ENCODE measurements at places on chromosomes 5 and 9.

GRCh38 chr9:108609227-108609896 is 246.4 kb downstream of the ACTL7B start:
- DNase-seq, result no peak

- DNase-seq, result no peak
These were observed 49.6 kb upstream of the LMX1B start for GRCh38 chr9:126564128-126564527.

GRCh38 chr5:96984506-96985192 is 48.8 kb downstream of the LNPEP start:
- DNase-seq, result no peak

DNA sequence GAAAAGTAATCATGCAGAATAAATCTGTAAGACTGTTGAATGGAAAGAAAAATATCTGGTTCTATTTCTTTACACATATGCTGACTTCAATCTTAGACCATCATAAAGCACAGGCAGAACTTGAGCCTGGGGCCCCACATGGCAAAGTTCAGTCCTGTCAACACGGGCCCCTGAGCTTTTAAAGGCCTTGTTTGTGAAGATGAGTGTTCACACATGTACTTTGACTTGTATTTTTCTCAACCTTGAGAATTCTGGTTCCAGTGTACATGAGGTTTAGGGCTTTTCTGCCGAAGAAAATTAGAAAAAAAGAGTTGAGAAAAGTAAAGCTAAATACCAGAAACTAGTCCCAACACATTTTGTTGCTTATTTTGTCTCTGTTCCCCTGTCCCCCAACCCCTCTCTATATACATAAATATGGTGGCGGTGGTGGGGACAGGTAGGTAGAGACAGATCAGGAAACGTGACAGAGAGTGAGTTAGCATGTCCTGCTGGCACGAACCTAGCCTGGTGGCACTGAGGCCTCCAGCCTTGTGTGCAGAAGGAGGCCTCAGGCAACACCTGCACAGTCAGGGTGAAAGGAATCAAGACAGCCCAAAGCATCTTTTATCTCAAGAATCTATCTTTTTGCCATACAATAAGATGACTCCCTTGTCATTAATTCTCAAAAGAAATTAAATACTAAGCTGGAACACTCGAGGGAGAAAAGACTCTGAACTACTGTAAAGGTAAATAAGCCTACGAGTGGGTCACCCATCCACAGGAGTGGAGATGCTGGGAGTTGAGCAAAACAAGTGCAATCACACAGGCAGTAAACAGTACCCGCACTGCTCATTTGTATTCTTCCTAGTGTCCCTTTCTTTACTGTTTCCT is 22.9 kb downstream of the LIFR start:
- DNase-seq, result no peak

GRCh38 chr9:95452176-95452575 is 64.6 kb downstream of the PTCH1 start:
- no peak for DNase-seq

DNA sequence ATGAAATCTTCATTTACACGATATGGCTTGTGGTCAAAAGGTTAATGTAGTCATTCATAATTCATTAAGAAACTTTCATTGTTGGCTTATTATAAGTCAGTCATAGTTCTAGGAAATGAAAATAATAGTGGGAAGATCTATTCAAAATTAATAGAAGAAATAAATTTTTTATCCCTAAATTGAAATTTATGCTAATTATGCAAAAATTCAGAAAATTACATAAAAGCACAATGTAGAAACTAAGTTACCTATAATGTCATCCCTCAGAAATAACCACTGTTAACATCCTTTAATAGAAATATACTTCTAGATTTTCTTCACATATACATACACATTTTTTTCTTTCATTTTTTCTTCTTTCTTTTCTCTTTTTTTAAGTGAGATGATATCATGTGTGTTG is 15.9 kb upstream of the JAK2 start:
- no peak for DNase-seq

DNA sequence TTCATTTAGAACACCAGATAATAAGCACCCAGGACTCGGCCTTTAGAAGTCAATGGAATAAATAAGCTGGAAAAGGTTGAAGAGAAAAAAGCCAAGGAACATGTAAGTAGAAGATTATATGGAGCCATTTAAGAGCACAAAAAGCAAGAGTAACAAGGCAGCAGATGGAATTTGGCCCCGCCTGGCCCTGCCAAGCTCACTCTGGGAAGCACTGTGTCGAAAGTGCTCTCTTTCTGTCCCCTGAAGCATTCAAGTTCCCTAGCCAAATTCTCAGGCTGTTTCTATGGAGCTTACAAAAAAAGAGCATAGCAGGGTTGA is 73.0 kb upstream of the GPR151 start:
- DNase-seq, result no peak

DNA sequence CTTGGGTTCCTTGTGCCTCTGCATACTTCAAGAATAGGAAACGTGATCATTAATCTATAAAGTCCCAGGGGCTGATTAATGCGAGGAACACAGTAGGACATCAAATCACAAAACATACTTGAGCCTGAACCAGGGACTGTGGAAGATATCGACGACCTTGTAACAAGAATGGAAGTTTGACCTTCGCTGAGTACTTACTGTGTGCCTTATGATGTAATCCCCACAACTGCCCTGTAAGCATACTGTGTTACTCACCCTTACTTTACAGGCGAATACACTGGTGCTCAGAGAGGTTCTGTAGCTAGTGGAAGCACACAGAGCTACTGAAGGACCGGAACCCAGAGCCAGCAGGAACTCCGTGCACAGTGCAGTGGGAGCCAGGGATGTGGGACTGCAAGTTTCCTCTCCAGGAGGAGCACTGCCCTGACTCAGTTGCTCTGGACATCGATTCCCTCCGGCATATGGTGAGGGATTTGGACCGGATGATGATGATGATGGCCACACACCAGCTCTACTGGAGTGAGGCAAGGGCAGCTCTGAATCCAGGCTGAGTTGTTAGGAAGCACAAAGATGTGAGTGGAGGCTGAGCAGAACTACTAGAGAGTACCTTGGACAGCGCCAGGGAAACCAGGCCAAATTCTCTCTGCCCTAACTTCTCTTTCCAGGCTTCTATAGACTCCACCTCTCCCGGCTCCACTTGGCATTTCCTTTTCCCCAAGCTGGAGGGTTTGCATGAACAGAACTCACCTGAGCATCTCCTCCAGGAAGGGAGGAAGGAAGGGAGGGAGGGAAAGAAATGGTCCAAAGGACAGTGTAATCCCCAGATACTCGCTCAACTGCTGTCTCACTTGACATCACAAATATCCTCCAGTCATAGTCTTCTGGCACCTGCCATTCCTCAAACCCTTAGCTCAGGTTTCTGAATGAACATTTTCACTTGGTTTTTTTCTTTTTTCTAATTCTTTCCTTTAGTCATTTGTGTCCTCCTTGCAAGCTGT is 1.5 kb upstream of the GABBR2 start:
- no peak for DNase-seq

GRCh38 chr9:123238365-123238764 is 30.0 kb downstream of the STRBP start:
- no peak for DNase-seq

DNA sequence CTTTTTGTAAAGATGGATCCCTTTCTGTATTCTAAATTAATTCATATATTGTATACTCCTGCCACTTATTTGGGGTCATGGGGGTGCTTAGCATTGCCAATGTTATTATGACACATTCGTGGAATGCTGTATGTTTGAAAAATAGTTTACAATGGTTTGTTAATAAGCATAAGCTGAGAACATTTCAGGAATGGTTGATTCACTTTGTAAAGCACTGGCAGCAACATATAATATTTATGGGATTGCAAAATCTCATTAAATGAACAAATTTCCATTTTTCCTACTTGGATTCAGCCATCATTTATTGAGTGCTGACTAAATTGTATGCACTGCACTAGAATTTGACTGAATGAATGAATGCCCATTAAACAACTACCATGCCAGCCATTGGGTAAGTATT is 215.2 kb upstream of the KLF4 start:
- DNase-seq, result no peak

- no peak for DNase-seq
These were observed 22.6 kb downstream of the CD180 start for GRCh38 chr5:67173959-67174358.

DNA sequence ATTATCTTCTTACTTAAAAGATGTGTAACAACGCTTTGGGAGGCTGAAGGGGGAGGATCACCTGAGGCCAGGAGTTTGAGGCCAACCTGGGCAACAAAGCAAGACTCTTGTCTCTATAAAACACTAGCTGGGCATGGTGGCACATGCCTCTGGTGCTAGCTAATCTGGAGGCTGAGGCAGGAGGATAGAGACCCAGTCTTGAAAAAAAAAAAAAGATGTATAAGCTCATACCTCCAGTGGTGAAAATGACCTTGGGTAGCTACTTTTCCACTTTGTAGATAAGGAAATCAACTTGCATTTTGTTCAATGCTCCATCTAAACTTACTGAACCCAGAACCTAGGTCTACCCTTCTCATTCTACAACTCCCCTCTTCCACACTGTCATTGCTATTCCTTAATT is 16.6 kb downstream of the ARRDC3 start:
- no peak for DNase-seq

DNA sequence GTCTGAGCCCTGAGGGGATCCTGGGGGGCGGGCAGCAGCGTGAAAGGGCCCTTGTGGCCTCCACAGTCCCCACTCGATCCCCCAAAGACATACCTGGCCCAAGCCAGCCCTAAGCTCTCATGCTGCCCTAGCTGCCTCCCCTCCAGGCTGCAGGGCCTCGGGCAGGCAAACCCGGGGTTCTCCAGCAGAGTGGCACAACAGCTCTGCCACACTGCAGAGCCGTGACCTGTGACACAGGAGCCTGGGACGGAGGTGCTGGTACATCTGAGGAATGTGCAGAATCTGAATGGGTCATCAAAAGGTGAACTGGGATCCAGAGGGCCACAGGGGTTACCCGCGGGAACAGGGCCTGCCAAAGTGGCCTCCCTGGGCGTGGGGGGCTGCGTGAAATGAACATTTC is 163.2 kb downstream of the DAB2IP start:
- no peak for DNase-seq

DNA sequence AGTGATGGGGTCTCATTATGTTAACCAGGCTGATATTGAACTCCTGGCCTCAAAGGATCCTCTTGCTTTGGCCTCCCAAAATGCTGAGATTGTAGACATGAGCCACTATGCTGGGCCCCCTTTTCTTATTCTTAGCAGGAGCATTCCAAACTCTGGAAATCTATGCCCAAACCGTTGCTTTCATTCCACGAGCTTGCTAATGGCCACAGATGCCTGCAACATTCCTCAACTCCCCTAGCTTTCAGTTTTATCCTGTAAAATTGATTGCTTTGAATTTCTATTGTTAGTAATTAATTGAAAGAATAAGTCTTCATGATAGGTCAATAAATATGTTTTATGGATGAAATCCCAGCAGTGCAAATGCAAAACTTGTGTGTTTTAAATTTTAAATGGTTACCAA is 564.8 kb upstream of the WWC1 start:
- DNase-seq, result no peak

- no peak for DNase-seq
These were observed 28.0 kb upstream of the BNC2 start for GRCh38 chr9:16898464-16898863.

DNA sequence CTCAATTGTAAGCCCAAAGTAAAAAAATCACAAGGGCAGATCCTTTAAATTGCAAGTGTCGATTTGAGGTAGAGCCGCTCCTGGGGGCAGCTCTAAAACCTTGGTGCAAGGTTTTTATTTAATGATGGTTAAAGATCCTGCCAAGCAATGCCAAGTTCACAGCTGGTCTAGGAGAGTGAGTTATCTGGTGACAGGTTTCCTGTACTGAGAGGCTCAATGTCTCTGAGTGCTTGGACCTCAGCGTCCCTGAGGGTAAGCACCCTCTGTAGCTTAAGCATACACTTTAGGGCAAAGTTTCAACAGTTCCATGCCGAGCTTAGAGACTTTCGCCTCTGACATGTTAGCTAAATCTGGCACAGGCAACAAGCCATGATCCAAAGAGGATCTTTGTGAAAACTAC is 119.8 kb upstream of the EGFLAM start:
- DNase-seq, result no peak
